ENCODE measurements at places on chromosomes 3 and 15.

GRCh38 chr3:68483601-68484000, 448.7 kb downstream of the TAFA4 start:
- no peak for DNase-seq

DNA sequence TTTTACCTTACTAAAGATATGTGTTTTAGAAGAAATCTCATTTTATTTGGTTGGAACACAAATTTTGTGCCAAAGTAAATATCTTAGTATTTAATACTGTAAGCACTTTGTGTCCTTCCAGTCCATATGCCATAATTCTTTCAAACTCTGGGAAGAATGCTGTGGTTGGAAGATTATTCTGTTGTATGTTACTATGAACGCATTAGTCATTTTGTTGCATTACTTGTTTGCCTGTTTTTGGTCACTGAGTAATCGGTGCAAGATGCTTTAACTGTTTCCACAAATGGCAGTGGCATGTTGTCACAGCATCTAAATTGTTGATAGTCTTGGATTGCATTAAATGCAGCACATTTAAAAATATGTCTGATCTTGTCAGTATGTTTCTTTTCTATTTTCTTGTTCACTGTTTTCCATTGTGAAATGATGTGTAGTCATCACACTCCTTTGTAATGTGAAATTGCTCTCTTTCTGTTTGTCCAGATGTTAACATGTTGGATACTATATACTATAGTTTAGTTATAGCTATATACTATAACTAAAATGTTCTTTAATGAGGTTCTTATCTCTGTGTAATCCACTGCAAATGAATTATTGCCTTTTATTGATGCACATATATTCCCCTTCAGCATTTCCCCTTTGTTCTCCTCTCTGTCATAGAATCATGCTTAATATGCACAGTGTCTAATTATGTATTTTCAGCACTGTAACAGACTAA, 89.9 kb upstream of the FLNB start:
- DNase-seq, result no peak

DNA sequence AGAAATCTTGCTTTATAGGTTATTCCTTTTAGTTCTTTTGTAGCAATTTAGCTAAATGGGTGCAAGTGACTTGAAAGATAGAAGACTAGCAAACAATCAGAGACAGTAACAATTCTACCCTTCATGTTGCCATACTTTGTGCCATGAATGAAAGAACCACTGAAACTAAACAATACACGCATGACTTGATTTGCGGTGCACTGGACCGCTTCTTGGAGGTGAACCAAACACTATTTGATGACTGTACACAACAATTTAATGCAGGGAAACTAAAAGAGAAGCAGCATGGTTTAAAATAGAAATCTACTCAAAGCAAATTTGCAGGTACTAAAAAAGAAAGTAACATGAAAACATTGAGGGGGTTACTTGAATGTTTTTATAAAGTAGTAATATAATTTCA, 331.0 kb upstream of the RARB start:
- DNase-seq, result no peak

GRCh38 chr3:72229952-72230351, 445.0 kb upstream of the PROK2 start:
- DNase-seq, result no peak

DNA sequence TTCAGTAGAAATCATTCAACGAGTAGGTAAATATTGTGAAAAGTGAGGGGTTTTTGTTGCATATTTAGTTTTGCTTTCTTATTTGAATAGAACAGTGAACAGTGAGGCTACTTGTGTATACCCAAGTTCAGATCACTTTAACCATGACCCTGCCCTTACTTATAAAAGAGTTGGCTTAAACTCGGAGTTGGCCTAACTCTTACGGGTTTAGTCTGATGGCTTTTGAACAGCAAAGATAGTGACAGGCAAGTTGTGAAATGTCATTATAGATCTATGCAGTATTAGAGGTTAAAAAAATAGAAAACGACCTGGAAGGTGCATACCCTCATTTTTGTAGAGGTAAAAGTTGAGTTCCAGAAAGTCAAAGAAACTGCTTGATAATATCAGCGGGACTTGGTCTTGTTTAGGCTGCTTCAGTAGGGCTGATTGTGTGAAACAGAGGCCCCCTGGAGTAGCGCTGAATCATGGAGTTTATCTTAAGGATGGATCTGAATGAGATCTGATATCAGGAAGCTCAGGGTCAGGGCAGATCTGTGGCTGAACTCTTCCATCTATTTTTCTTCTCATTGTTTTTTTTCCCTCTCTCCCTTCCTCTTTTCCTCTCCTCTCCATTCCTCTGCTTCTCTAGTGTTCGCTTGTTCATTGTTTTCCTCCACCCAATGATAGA, 359.8 kb downstream of the LPP start:
- DNase-seq, result no peak

DNA sequence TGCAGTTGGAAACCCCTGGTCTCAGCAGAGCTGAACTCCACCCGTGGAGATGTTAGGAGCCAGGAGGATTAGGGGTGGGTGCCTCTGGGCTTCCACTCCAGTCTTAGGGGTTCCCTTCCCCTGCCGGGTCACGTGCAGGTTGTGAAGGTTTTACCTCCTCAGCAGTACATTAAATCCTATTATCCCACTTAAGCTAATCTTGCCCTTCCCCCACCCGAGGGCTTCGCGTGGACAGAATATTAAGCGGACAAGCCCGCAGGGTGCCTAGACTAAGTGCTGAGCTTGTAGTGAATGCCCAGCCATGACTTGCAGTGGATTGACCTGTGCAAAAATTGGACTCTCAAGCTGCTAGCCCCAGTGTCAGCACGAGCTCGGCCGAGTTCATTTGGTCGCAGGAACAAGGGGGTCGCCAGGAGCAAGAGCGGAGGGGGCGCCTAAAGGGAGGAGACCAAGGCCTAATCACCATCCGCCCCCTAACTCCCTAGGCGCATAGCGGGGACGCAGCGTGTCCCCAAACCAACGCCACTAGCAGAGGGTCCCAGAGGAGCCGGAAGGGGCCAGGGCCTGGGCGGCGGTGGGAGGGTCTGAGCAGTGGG, 498 bp upstream of the SEMA4B start:
- DNase-seq, result no peak

- DNase-seq, result no peak
Measured at GRCh38 chr3:25288413-25288812, 139.7 kb upstream of the RARB start.

- no peak for DNase-seq
Measured at GRCh38 chr15:71599418-71600151, 210.8 kb upstream of the NR2E3 start.

GRCh38 chr3:133274477-133274876, 125.4 kb upstream of the BFSP2 start:
- no peak for DNase-seq

DNA sequence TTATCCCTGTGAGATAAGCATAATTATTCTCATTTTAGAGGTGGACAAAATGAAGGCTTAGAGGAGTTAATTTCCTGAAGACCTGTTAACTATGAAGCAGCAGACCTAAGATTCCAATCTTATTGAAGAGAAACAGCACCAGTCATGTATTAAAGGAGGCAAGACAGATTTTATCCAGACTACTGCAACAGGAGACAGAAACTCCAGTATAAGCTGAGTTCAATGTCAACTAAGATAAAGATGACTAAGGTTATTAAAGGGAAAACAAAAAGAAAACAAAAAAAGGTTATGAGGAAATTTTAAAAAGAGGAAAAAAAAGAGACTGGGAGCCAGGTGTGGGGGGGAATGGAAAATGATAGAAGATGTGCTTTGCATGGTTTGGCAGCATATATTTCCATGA, 707.7 kb upstream of the NR2F2 start:
- DNase-seq, result no peak

GRCh38 chr15:101657968-101658784, 6.0 kb upstream of the TM2D3 start:
- DNase-seq, result no peak

DNA sequence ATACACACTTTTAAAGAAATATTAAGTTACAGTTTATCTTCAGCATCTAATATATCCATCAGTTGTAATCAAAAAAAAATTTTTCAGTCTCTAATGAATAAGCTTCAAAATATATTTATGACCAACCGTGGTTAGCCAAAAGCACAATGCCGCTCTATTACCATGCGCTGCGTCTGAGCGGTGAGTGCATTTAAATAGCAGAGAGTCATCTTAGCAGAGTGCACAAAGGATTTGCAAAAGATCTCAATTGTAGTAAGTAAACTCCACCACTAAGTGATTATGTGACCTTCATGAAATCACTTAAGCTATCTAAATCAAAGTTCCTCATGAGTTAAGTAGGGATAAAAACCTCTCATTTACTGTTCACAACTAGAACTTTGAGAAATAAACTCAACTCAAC, 4.9 kb downstream of the TP63 start:
- DNase-seq, result no peak

DNA sequence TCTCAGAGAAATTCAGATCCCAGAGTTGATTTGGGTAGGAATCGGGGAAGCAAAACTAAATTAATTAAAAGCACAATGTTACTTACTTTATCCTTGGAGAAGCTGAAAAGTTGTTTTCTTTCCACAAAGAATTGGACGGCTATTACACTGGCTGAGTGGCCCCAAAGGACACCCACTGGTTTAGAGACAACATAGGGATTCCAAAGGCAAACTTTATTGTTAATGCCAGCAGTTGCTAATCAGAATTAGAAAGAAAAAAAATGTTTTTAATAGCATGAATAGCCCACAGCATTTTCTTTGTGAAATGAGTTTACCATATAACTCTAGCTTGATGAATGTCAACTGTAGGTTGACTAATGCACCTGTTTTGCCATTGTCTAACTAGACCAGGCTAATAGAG, 51.7 kb downstream of the WDR49 start:
- DNase-seq, result no peak

Measured in kidney capillary endothelial cell (primary cell).